ENCODE measurements at places on chromosomes 7 and 10.

DNA sequence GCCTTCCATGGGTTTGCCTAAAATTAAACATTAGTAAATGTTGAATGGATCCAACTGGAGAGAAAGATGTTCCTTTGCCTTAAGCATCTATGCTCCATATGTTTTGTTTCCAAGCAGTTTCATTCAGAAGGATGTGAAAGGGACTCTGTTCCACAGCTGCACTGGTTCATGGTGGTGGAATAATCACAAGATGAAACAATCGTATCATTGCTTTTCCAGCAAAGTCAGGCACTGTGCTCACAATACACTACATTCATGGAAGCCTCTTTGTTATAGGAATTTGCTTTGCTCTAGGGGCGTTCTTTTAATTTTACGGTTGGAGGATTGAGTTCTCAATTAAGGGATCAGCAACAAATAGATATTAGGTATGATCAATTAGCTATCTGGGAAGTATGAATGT is 33.8 kb downstream of the RAMP3 start:
- peak; percentile 69 for DNase-seq

DNA sequence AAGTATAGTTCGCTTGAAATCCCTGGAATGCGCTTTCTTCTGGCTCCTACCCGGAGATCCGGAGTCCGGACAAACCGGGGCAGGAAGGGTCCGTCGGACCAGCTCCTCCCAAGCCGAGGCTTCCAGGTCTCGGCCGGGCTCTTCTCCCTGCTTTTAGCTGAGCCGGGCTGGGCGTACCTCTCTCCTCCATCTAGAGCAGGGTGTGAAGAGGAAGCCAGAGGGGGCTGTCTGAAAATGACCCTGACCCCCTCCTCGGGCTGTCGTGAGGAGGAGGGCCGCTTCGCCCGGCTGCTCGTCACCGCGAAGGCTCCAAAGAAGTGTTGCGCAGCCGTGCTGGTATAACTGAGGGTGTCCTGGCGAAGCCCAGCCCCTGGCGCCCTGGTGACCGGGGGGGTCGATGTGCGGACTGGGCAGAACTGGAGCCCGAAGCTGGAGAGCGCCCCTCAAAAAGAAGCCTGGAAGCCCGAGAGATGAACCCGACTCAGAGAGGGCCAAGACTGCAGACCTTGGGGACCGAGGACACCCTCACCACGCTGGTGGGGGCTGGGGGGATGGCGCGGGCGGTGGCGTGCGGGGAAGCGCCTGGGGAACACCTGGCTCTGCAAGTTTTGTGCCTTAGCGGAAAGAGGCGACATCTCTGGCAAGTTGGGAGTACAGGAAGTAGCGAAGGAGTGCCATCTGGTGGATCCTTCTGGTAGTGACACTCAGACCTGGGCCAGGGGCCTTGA is 5.7 kb downstream of the KAZALD1 start:
- peak; percentile 70 for DNase-seq

DNA sequence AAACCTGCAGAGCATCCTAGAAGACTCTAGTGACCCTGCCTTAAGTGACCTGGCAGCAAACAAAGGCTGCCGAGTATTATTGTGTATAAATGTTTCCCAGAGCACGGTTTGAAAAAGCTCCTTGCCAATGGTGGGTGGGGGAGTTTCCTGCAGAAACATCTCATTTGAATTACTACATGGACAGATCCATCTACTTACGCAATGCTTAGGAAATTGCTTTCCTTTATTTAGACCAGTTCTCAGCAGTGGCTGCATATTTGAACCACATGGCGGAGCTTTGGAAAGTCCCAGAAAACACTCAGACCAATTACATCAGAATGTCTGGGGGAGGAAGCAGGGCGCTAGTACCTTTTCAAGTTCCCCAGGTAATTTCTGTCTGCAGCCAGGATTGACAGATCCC is 560.9 kb downstream of the SDK1 start:
- DNase-seq: no peak

- DNase-seq: no peak
Measured at GRCh38 chr10:76463111-76463510, 1031.7 kb downstream of the LRMDA start.

- DNase-seq: no peak
Measured at GRCh38 chr7:129502708-129503685, 666 bp downstream of the SMKR1 start.

Data from spinal cord (tissue), 10 donors.